Activated CD4-positive, alpha-beta T cell treated with anti-CD3 and anti-CD28 coated beads for 48 hours (primary cell): ENCODE measurements at places on chromosomes 11 and 22.

DNA sequence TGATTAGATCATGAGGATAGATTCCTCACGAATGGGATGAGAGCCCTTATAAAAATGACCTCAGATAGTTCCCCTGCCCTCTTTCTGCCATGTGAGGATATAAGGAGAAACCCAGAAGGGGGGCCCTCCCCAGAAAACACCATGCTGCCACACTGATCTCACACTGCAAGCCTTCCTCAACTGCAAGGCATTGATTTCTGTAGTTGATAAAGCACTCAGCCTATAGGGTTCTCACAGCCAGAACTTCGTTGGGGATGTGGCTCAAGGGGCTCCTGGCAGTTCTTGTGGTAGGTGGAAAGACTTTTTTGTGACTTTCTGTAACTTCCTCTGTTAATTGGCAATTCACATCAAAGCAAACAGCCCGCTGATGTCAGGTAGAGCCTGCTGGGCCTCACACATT, 108.9 kb downstream of the CD44 start:
- no peak for DNase-seq

- DNase-seq, result no peak
Observed at GRCh38 chr11:111091321-111091938, 154.1 kb upstream of the POU2AF2 start.

- no peak for DNase-seq
Observed at GRCh38 chr11:64790205-64791095, 12.1 kb upstream of the SF1 start.

DNA sequence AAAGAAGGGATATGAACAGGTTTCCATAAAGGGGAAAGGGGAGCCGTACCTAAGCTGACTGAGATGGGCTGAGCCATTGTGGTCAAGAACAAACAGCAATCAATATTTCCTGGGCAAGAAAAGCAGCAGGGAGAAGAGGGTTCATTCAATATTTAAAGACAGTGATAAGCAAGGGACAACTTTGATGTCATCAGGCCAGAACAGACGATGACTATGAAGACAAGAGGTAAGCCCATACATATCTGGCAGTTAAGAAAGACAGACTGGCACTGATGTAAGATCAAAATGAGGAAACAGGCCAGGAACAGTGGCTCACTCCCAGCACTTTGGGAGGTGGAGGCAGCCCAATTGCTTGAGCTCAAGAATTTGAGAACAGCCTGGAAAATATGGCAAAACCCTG, 2.4 kb downstream of the OR5A2 start:
- no peak for DNase-seq

- DNase-seq, result no peak
Observed at GRCh38 chr11:2521081-2521732, 76.4 kb downstream of the KCNQ1 start.

DNA sequence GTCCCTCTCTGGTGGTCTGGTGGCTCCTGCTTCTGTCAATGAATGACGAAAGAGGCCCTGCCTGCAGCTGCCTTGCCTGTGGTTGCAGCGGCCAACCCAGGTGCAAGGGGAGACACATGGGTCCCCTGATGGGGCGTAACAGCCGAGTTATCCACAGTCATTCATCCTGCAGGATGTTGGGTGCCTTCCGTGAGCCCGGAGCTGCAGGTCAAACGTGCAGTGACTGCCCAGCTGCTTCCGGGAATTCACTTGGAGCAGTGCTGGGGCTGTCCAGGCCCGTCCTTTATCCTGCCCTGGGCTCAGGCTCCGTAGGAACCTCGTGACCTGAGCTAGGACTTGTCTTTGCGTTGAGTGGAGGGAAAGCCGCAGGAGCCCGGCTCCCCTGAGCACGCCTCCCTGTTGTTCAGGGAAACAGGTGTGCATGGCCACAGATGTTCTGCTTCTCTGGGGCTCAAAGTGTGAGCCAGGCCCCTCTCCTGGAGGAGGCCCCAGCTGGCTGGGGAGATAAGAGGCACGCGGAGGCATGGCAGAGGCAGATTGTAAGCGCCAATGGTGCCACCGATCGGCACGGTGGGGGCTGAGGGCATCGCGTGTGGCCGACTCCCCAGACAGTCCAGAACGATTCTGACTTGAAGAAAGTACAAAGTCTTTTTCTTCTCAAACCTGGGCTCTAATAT, 635.4 kb downstream of the BRD1 start:
- DNase-seq, result no peak

DNA sequence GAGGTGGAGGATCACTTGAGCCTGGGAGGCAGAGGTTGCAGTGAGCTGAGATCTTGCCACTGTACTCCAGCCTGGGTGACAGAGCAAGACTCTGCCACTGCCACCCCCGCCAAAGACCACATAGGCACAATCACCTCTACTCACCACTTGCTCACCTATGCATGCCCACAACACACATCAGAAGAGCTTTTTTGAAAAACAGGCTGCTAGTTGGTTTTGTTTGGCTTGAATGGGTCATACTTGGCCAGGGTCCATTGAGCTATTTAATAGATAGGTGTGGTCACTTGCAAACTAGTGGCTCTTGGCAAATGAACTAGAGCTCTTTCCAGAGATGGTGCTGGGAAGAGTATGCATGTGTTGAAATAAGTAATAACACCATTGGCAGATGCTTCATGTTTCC, 80.1 kb downstream of the EMSY start:
- DNase-seq, result no peak

GRCh38 chr11:8258289-8258688, 5.4 kb downstream of the LMO1 start:
- no peak for DNase-seq

GRCh38 chr11:61618978-61619377, 38.1 kb upstream of the SYT7 start:
- no peak for DNase-seq

- DNase-seq, result peak; percentile 77
Observed at GRCh38 chr22:22235558-22235957, 9.0 kb upstream of the VPREB1 start.

- DNase-seq, result no peak
Observed at GRCh38 chr11:92697461-92698312, 271.8 kb upstream of the MTNR1B start.

GRCh38 chr11:9838961-9839360, 175.1 kb downstream of the SWAP70 start:
- DNase-seq, result no peak

GRCh38 chr22:36455571-36456463, 25.6 kb downstream of the TXN2 start:
- no peak for DNase-seq

- DNase-seq, result no peak
Observed at GRCh38 chr11:3732671-3733436, 61.7 kb upstream of the CHRNA10 start.

GRCh38 chr11:12716816-12717215, 42.6 kb downstream of the TEAD1 start:
- no peak for DNase-seq

- no peak for DNase-seq
Observed at GRCh38 chr11:5230266-5230665, 3.4 kb upstream of the HBB start.

DNA sequence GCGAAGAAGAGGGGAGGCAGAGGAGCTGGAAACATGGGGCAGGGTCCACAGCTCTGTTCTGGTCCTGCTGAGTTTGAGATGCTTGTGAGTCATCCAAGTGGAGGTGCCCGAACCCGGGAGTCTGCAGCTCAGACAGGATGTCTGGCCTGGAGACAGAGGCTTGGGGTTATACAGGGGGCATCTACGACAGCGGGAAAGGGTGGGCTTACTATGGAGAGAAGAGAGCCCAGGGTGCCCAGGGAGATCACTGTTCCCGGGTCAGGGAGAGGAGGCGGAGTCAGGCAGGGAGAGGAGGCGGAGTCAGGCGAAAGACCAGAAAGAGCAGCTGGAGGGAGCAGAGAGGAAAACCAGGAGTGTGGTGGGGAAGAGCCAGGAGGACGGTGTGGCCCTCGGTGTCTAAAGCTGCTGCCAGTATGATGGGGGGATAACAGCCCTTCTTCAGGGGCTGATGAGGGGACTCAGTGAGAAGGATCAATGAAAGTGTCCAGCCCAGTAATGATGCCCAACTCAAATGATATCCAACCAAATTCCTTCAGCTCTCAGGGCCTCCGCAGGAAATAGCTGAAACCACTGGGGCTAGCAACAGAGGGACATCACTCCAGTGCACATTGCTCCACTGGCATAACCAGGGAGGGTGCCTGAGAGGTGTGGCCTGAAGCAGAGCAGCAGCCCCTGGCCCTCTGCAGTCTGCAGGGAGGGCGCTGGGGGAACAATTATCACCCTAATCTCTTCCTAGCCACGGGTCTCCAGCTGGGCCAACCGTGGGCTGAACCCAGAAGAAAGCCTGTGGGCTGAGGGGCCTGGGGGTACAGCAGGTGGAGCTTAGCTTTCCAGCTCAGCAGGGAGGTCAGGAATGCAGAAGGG, 2.6 kb upstream of the LTBP3 start:
- no peak for DNase-seq

- no peak for DNase-seq
Observed at GRCh38 chr22:30573594-30574094, 821 bp downstream of the GAL3ST1 start.

DNA sequence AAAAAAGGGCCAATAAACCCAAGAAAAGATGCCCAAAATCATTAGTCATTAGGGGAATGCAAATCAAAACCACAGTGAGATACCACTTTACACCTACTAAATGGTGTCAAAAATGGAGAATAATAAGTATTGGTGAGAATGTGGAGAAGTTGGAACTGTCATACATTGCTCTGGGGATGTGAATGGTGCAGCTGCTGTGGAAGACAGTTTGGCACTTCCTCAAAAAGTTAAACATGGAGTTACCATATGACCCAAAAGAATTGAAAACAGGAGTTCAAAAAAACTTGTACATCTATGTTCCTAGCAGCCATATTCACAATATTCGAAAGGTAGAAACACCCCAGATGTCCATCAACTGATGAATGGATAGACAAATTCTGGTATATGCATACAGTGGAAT, 24.5 kb upstream of the DLAT start:
- DNase-seq, result no peak
